ENCODE measurements at places on chromosomes 3 and 15. TPM values are rescaled to one million over a fixed set of nuclear protein-coding genes. Genes with fewer than 3 reads are reported as not detected.

GRCh38 chr15:59185725-59186124 lies 20.9 kb upstream of the LDHAL6B start:
- DNase-seq = no peak

DNA sequence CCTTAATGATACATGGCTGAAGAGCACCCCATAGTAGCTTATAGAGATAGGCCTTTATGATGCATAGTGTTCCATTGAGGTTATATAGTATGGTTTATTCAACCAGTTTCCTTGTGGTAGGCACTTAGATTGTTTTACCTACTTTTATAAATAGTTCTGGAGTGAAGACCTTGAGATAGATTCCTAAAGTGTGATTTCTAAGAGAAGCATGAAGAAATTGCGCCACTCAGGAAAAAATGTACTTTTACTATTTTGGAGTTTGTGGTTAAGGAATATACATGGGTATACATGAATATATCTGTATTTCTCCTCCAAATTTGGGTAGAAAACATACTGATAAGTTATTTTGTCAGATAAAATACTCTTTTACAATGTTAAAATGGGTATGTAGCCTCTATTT lies 70.5 kb downstream of the CHD2 start:
- no peak for DNase-seq

GRCh38 chr3:156725682-156726081 lies 51.3 kb downstream of the TIPARP start:
- DNase-seq = no peak

DNA sequence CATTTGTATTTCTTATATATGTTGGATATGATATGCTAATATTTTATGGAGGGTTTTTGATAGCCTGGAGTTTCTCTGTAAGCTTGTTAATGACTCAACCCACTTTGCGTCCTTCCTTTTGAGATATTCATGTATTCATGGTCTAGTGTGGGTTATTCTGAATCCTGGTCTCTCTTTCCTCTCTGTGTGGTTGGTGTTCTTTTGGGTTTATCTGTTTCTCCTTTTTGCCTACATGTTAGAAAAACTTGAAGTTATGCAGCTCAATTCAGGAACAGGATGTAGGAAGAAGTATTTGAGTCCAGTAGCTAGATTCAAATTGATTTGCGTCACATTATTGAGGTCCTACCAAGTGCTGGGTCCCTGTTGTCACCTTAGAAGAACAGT lies 28.1 kb downstream of the CMTM7 start:
- DNase-seq = no peak

DNA sequence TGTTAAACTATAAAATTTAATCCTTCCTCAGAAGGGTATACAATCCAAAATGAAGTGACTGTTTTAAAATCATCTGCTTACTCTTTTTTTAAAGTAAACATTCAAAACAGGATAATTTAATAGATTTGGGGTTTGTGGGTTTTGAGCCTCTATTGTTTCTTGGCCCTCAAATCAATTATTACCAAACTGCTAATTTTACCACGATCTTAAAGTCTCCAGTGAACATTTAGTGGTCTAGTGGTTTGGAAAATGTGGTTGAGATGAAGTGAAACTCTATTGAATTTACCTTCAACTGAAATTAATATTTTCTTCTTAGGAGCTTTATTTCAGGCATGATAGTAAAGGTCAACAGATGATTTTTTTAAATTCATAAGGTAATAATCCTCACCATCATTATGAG lies 11.2 kb upstream of the ATP11B start:
- no peak for DNase-seq

DNA sequence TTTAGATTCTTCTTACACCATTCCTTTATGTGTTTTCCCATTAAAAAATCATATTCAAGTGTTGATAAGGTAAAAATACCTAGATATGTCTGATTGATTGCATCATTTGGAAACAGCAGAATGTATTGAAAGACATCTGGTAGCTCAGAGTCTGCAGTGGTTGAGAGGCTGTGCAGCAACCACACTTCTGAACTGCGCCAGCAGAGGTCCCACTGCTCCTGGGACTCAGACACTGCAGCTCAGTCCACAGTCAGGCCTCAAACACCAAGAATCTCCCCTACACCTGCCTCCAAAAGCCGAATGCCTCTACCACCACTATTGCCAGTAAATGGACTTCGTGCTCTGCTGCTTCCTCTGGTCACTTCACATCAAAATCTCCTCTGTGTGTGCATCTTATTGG lies 176.9 kb upstream of the LMCD1 start:
- no peak for DNase-seq

DNA sequence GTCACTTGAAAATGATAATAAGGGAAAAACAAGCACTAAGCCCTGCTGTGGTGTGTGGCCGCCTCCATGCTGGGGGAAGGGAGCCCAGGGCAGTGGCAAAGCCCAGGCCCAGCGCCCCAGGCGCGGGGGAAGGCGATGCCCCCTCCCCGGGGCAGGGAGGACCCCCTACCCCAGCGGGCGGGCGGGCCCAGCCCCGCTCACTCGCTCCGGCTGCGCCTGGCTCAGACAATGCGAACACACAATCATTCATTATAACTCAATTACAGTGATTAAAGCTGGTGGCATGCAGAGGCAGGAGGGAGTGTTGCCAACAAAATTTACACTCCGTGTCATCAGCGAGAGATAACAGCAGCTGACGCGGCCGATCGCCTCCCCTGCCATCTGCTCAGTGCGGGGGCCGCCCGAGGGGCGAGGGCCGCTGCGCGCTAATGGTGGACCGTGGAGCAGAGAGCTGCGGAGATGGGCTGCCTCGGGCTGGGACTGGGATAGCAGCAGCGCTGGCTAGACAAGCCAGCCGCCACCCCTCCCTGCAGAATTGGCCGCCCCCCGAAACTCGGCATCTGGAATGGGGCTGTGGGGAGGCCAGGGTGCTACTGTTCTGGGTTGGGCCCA lies 64.1 kb downstream of the TLE3 start:
- DNase-seq = peak; percentile 61

DNA sequence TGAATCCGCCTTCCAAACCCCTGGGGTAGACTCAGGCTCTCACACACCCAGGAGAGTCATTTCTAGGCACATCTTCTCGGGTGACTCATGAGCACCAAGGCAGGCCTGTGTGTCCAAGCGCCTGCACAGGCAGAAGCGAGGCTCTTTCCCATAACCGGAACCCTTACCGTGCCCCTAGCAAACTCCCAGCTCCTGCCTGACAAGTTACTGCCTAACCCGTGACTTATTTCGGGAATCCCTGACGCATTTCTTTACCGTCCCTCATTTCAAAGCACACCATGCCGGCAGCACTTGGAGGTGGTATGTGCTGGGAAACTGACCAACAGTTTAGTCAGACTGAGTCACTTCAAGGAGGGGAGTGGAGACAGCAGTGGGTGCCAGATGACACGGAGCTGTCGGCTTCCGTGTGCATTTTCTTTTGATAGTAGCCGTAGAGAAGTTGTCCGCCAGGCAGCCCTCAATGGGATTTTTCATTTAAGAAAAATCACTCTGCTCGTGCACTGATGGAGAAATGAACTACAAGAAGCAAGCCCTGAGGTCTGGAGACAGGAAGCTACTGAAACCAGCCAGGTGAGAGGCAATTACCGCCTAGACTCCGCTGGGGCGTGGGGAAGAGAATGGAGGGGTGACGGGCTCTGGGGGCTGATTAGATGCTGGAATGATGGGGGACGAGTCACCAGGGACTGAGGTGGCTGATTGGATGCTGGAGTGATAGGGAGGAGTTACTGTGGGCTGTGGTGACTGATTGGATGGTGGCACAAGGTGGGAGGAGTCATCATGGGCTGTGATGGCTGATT lies 17.3 kb upstream of the HRH1 start:
- peak; percentile 97 for DNase-seq

DNA sequence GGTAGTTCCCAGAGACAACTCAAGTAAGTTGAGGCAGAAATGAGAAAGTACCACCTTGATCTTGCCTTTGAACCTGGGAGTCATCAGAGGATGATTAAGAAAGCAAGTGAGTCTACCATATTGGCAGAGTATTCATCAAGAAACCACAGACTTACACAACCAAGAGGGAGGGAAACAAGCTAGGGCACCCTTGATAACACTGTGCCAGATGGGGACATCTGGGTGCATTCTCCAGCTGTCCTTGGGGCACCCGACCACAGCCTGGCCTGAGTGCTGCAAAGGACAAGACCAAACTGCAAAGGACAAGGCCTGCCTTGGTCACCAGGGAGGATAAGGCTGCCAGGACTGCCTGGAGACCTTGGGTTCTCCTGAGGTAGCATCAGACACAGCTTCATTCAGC lies 553.6 kb downstream of the EPHB1 start:
- DNase-seq = no peak

DNA sequence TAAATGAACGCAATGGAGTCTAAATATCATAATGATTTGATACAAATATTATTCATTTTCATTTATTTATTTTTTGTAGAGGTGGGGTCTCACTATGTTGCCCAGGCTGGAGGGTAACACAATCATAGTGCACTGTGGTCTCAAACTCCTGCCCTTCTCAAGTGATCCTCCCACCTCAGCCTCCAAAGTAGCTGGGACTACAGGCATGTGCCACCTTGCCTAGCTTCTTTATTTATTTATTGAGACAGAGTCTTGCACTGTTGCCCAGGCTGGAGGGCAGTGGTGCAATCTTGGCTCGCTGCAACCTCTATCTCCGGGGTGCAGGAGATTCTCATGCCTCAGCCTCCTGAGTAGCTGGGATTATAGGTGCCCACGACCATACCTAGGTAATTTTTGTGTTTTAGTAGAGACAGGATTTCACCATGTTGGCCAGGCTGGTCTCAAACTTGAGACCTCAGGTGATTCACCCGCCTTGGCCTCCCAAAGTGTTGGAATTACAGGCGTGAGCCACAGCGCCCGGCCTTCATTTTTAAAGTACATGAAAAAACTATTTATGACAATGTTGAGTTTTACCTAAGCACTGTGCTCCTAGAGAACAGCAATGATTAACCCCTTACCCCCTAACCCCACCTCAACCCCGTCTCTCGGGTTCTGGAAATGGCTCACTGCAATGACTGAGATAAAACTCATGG lies 4.0 kb upstream of the AEN start:
- DNase-seq = no peak

DNA sequence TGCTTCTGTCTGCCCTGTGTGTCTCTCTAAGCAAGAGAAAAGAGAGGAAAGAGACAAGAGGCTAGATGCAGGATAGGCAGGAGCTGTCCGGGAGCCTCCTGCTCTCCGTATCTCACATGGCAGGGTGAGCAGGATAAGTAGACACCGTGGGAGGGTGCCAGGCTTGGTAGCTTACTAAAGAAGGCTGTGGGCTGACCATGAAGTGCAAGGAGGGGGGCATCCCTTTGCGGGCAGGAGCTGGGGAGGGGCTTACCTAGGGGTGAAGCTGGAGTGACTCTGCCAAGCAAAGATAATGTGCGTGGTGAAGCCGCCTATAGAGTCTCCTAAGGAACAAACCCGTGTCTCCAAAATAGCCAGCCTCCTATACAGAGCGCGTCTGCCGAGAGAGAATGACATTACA lies 33.7 kb upstream of the TMC3 start:
- no peak for DNase-seq

DNA sequence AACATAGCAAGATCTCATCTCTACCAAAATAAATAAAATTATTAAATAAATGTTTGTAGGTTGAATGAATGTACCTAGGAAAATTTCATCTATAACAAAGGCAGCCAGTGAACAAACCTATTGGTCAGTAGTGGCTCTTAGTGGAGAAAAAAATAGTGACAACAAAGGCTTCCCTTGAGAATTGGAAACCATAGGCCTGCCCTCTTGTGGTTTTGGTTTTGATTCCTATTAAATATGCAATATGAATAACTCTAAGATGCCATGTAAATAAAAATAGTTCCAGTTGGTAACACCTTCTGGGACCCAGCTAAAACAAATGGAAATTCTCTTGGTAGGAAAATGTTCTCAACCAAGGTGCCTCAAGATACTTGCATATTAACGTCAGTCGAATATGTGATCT lies 145.7 kb upstream of the BFSP2 start:
- DNase-seq = no peak

DNA sequence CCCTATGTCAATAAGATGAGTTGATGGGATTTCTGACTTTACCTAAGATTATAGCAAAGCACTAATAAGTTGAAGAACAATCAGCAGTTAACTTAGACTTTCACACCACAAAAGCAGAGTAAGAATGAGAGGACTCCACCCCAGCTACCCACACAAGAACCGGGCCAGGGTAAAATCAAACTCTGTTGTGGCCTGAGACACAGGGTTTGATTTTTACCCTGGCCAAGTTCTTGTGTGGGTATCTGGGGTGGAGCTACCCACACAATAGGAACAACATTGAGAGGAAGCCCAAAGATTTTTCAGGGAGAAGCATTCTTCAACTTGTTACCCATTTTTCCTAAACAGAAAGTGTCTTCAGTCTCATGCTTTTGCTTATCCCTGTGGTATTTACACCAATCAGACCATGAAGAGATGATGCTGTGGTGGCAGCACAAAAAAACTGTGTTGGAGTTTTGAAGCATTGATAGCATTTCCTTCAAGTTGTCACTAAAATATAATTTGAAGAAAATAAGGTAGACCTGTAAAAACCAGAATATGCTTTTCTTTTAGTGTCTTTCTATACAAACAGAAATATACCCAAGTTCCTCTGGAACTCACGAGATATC lies 25.6 kb downstream of the CPOX start:
- no peak for DNase-seq

PAQR5 gene
- total RNA-seq = 0.91 TPM

CTXND1 gene
- not detected for total RNA-seq

PLS1 gene
- total RNA-seq = 31.6 TPM

SLC38A3 gene
- not detected for total RNA-seq

GOLGA8R gene
- total RNA-seq = not detected

PTPRG gene
- total RNA-seq = 9.1 TPM

CKMT1A gene
- total RNA-seq = 2.2 TPM

HGD gene
- not detected for total RNA-seq

TTC21A gene
- 1.3 TPM for total RNA-seq

RCCD1 gene
- 19.8 TPM for total RNA-seq
